Stimulated activated CD8-positive, alpha-beta memory T cell treated with anti-CD3 and anti-CD28 coated beads, Interleukin-4, amount 100 ng/mL, for 1 hour (primary cell): ENCODE measurements at places on chromosomes 16 and 17.

DNA sequence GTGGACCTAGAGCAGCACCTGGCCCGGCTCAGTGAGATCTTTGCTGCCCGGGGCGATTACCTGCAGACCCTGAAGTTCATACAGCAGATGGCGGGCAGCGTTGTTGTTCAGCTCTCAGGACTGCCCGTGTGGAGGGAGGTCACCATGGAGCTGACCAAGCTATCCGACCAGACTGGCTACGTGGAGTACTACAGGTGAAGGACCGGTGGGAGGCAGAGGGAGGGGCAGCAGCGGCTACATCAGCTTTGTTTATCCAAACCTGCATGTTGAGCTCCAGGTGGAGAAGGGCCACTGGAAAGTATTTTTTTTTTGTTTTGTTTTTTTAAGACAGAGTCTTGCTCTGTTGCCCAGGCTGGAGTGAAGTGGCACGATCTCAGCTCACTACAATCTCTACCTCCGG is 23.9 kb downstream of the TTYH2 start:
- no peak for DNase-seq

- DNase-seq, result no peak
Observed at GRCh38 chr16:81925016-81925415, 86.3 kb downstream of the SDR42E1 start.

DNA sequence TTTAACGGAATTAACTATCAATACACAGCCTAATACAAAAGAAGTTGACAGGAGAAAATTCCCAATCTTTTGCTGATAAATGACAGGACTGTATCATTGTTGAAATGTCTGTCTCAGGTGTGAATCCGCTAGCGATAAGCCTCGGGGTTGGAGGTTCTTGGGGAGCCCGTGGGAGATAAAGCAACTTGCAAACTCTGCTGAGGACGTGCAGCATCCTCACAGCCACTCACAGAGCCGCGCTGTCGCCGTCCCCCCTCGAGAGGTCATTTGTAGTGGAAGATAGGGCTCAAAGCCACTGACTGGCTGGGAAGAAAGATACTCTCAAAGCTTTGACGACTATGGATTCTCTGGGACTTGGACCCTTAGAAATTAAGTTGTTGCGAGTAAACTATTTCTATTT is 17.0 kb downstream of the MAP1LC3B start:
- DNase-seq, result no peak

GRCh38 chr16:87210894-87211293 is 106.3 kb downstream of the C16orf95 start:
- DNase-seq, result no peak

GRCh38 chr17:50562242-50563091 is 2.0 kb downstream of the CACNA1G start:
- DNase-seq, result no peak

DNA sequence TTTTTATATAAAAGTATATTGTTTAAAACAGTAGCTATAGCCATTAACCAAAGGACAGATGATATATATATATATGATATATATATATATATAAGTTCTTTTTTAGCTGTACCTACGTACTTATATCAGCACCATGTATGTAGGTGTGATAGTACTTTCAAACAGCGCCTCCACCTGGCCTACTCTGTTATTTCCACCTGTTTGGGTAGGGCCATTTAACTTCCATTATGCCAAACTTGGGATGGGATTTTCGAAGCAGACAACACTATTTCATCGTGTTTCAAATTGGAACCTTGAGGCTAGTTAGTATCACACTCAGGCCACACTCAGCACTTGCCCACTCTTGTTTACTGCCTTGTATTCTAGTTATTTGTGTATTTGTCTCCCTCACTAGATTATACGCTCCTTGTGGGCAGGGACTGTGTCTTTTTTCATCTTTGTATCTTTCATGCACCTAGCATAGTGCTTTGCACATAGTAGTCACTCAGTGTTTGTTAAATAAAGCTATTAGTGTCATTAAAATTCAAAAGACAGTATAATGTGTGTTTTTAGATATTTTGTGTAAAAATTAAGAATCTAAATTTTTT is 11.8 kb upstream of the CLTC start:
- DNase-seq, result no peak

- DNase-seq, result no peak
Observed at GRCh38 chr16:7849841-7850240, 517.2 kb downstream of the RBFOX1 start.

GRCh38 chr16:47887496-47887895 is 268.3 kb downstream of the ABCC12 start:
- no peak for DNase-seq

GRCh38 chr17:48384164-48384563 is 45.9 kb downstream of the SKAP1 start:
- DNase-seq, result no peak

DNA sequence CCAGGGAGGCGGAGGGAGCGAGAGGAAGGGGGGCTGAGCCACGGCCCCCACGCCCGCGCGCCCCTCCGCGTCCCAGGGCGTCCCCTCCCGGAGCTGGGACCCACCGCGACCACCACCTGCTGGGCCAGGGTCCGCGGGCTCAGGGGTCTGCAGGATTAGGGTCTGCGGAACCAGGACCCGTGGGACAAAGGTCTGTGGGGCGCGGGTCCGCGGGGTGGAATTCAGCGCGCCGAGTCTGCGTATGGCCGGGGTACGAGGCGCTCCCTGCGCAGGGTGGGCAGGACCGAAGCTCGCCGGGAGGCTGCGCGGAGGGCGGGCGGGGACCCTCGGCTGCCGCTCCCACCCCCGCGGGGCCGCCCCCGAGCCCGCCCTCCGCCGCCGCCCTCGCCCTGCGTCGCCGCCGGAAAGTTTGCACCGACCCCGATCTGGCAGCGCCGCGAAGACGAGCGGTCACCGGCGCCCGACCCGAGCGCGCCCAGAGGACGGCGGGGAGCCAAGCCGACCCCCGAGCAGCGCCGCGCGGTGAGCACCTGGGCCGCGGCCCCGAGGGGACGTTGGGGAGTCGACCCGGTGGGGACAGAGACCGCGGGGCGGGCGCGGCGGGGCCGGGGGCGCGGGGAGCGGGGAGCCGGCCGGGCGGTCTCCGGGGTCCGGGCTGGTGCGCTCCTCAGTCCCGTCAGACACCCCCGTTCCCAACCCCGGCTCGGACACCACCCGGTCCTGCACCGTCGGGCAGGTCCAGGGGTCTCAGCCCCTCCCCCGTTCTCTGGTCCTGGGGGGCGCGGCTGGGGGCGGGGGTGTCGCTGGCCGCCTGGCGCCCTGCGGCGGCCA is at the start of gene GCGR:
Gene GCGR (plus strand): TSS at position 423 of the 831 bp plus-strand sequence. CDS start 4,869 bp downstream, outside the sequence.
- no peak for DNase-seq

- DNase-seq, result no peak
Observed at GRCh38 chr16:23692190-23692837, 13.6 kb downstream of the PLK1 start.

DNA sequence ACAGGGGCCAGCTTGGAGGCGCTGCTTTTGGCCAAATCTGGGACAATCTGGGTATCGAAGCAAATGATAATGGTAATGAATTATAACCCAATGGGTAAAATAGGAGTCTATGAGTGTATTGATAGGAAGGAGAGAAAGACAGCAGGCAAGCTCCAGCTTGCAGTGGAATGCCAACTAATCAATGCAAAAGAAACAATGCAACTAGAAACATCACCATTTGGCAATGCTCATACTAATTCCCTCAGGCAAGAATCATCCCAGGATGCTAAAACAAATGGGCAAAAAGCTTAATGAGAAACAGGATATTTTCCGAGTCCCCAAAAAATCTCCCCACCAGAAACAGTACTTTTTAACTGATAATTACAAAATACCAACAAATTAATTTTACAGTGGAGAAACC is 64.7 kb downstream of the ADCY9 start:
- no peak for DNase-seq

DNA sequence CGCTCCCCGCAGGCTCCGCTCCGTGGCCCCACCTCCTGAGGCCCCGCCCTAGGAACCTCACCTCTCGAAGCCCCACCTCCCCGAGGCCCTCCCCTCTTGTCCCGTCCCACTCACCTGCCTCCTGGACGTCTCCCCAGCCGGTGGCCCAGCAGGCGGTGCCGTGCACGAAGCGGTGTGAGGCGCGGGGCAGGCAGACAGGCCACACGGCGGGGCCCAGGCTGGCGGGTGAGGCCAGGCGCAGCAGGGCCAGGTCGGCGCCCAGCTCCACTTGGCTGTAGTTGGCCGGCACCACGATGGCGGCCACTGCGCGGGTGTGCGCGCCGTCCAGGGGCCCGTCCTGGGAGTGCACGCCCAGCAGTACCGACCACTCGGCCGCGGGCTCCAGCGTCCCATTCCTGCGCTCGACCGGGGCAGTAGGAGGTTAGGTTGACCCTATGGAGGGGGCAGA is 1.6 kb downstream of the PRSS36 start:
- no peak for DNase-seq

DNA sequence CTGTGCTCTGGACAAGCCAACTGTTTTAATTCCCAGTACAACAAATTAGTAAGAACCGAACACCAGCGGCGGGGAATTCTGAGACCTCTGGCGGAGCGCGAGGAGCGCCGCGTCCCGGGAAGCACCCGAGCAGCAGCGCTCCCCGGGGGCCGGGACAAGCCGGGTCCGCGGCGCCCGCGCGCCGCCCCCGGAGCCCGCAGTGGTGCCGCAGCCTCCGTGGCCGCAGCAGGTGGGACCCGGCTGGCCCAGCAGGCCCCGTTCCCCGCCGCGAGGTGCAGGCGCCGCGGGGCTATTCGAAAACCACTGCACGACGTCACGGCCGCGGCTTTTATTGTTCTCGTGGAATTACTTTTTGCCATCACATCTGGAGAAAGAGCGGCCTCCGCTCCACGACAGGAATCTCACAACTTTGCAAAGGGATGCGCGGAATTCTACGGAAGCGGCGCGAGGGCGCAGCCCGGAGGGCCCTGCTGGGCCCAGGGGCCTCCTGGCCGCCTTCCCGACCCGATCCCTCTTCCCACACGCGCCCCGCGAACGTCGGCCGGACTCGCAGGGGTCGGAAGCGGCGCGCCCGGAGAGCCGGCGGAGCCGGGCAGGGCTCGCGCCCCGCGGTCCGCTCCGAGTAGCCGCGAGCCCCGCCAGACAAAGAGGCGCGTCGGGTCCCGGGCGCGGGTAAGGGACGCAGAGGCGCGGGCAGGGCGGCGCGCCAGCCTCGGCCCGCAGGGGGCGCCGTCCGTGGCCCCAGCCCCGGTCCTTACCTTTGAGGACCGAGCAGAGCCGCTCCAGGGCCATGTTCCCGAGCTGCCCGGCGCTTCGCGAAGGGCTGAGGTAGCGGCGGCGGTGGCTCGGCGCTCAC is 696 bp downstream of the NETO2 start:
- DNase-seq, result peak; percentile 23

DNA sequence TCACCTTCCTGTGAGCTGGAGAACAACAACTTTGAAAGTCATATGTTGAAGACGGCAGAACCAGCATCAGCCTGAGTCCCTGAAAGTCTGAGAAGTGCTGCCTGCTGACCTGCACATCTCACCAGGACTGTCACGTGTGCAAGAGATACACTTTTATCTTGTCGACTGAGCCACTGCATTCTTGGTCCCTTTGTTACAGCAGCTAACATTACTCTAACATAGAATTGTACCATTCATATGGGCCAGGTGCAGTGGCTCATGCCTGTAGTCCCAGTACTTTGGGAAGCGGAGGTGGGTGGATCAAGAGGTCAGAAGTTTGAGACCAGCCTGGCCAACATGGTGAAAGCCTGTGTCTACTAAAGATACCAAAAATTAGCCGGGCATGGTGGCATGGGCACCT is 40.1 kb downstream of the MARCHF10 start:
- DNase-seq, result no peak

- DNase-seq, result no peak
Observed at GRCh38 chr16:48317614-48318315, 67.4 kb downstream of the SIAH1 start.

DNA sequence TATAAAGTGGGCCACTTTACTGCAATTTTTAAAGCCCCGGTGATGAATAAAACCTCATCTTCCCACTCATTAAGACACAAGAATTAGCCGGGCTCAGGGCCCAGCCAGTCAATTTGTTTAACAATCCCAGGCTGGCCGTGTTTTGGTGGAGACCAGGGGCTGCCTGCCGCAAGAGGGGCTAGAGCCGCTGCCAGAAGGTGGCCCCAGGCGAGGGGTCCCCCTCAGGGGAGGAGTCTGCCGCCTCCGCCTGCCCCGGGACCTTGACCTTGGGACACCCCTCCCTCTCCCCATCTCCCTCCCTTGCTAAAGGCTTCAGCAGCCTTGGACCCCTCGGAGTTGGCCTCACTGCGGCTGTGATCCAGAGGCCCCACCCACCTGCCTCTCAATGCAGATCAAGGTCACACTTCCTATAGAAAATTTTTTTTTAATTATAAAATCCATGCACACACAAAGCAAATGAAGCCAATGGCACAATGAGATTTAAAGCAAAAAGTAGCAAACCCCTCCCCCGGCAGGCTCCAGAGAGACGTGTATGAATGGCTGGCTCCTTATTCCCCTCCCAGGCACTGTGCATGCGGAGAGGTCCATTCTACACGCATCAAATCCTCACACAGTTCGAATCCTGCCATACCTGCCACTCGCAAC is 23.0 kb upstream of the SLC38A10 start:
- no peak for DNase-seq

DNA sequence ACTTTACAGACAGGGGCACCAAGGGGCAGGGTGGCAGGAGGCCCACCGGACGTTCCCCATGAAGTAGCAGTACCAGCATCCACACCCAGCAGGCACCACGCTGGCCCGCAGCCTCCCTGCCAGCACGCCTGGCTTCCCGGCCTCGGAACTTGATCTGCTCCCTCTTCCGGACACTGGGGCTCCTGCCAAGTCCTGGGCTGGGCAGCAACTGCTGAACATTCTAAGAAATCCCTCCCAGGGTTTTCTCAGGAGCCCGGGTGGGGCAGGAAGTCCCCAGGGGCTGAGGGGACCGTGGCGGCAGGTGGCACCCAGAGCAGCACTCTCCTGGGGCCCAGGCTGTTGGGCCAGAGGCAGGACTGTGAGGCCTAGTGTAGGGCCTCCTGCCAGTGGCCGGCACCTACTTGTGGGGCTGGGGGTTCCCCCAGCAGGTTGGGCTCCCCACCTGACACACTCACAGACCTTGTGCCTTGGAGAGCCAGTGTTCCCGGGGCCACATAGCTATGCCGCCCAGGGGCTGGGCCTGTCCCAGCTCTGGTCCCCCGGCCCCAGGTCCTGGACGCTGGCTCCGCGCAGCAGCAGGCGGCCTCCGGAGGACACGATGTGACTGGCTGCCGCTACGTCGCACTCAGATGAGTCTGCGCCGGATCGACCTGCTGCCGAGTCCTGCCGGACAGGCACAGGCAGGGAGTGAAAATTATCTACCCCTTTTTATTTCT is 86.2 kb upstream of the CBX4 start:
- DNase-seq, result no peak

DNA sequence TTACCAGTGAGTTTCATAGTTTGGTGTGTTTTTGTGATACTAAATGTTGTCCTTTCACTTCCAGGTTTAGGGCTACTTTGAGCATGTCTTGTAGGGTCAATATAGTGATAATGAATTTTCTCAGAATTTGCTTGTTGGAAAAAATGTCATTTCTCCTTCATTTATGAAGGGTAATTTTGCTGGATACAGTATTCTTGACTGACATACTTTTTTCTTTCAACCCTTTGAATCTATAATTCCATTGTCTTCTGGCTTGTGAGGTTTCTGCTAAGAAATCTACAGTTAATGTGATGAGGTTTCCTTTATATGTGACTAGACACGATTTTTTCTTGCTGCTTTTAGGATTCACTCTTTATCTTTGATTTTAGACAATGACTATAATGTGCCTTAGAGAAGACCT is 219.3 kb downstream of the BCAS3 start:
- DNase-seq, result no peak
